ENCODE measurements at places on chromosomes 12 and 14.
A peak's percentile ranks its signal among the peaks of the same experiment; 100 is the strongest.

GRCh38 chr12:130398100-130398848, 60.6 kb downstream of the PIWIL1 start:
- DNase-seq: no peak

- no peak for DNase-seq
Measured at GRCh38 chr12:50751948-50752721, 11.8 kb upstream of the ATF1 start.

DNA sequence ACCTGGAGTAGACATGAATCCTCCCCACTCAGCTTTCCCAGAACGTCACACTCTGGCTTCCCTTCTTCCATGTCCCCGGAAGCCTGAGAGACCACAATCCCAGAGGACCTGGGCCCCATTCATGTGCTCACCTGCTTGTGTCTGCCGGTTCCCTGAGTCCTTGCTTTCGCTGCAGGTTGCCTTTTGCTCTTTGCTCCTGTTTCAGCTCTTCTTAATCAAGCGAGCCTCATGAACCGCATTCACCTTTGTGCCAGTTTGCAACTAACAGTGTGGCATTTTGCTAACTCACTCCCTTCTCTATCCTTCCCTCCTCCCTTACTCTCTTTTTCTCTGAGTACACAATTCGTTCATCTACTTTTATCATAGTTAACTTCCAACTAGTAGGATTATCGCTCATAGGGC, 23.1 kb downstream of the ENTPD5 start:
- no peak for DNase-seq

DNA sequence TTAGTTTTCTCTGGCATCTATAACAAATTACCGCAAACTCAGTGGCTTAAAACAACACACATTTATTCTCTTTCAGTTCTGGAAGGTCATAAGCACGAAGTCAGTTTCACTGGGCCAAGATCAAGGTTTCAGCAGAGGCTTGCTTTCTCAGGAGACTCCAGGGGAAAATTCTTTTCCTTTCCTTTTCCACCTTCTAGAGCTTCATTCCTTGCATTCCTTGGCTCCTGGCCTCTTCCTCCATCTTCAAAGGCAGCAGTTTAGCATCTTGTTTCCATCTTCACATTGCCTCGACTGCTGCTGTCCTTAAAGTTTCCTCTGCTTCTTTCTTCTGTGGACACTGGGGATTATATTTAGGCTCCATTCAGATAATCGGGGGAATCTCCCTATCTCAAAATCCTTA, 106.1 kb downstream of the PDE3A start:
- DNase-seq: no peak

GRCh38 chr14:93645200-93645599, 143.1 kb downstream of the PRIMA1 start:
- DNase-seq: no peak

DNA sequence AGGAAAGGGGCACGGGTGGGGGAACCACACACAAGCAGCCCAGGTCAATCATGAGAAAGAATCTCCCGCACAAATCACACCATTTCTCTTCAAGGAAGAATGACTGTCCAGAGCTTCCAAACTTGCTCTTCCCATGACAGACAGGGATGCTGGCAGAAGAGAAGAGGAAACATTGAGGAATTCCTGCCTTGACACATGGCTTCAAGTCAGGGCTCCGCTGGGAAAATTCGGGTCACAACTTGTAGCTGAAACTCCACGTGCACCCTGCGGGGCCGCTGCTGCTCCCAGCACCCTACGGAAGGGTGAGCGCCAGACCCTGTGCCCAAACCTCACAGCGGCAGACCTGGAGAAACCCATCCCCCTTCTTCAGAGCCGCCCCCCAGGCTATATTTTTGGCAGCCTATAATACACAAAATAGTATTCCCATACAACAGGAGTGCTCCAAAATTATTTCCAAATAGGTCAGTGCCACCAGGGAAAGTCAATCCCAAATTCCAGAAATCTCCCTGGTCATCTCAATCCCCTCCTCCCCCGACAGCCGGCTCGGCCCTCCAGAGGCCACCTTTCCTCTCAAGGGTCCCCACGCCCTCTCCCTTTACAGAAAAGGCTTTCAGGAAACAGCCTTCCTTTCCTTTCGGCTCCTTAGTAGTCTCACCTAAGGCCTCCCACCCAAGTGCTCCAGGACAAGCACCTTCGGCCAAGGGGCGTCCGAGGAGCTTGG, 1.3 kb downstream of the TMEM132D start:
- DNase-seq: no peak

DNA sequence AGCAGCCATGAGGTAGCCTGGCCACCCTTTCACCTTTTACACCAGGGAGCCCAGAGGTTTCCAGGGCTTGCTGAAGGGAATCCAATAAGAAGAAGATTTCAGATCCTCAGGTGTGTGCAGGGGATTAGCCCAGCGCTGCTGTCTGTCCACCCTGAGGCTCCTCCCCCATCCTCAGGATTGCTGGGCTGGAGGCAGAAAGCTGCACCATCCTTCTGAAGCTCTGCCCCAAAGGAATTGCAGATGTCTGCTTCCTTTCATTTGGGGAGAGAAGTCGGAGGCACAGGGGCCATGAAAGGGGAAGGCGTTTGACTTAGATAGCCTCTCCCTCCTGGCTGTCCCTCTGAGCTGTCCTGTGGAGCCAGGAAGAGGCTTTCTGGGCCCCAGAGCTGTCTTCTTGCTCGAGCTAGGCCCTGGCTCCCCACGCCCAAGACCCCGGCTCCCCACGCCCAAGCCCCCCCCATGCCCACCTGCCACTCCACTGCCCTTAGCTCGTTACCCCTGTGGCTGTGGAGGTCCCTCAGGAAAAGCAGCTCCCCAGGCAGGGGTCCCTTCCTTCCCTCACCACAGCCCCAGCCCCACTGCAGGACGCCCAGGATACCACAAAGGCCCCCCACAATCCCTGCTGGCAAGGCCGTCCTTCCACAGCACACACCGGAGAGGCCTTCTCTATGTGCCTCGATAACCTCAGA, 359.0 kb downstream of the CACNA1C start:
- no peak for DNase-seq

- DNase-seq: no peak
Measured at GRCh38 chr12:7023114-7023513, 4.8 kb upstream of the LPCAT3 start.

- DNase-seq: no peak
Measured at GRCh38 chr12:49548822-49549648, 10.2 kb downstream of the KCNH3 start.

GRCh38 chr12:55642669-55643068, 6.0 kb downstream of the OR10P1 start:
- no peak for DNase-seq

DNA sequence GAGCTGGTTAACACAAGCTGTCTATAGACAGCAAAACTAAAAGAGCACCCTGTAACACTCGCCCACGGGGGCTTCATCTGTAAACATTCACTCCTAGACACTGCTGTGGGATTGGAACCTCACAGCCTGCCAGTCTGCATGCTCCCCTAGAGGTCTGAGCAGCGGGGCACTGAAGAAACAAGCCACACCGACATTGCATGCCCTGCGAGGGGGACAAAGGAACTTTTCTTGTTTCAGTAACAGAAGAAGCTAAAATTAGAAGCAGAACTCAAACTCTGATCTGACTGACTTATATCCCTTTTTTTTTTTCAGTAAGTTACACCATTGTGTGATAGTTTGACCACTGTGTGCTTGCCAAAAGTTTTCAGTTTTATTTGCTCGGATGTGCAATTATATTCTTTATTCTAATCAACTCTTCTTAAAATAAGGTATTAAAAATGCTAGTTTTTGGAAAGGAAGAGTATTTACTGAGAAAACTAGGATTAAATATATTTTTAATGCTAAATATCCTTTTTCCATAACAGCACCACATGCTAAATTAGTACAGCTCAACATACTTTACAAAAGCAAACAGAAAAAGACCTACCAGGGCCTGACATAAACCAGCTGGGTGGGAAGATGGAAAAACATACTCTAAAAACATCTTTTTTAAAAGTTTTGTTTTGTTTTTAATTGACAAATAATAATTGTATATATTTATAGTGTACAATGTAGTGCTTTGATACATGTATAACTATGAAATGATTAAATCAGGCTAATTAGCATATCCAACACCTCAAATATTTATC, 100.2 kb downstream of the EPS8 start:
- DNase-seq: no peak

DNA sequence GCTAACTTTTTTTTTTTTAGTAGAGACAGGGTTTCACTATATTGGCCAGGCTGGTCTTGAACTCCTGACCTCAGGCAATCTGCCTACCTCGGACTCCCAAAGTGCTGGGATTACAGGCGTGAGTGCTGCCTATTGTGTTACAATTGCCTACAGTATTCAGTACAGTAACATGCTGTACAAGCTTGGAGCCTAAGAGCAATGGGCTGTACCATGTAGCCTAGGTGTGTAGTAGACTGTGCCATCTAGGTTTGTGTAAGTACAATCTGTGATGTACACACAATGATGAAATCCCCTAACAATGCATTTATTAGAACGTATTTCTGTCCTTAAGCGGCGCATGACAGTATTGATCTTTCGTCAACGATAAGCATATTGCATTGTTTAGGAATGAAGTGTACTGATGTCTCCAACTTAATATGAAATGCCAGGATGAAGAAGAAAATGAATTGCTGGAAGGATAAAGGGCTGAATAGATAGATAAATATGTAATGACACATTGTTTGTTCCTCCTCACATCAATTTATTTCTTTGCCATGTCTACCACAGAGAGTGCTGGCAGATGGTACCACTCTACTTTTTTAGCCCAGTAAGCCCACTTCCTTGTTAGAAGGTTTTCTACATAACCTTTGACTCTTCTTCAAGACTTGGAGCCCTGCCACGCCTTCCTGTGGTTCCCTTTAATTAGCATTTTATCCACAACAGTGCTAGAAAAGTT, 467.5 kb downstream of the VRK1 start:
- no peak for DNase-seq

GRCh38 chr12:30257618-30258017, 438.1 kb downstream of the IPO8 start:
- DNase-seq: peak; percentile 54

- no peak for DNase-seq
Measured at GRCh38 chr12:132513070-132513398, 23.1 kb downstream of the FBRSL1 start.

DNA sequence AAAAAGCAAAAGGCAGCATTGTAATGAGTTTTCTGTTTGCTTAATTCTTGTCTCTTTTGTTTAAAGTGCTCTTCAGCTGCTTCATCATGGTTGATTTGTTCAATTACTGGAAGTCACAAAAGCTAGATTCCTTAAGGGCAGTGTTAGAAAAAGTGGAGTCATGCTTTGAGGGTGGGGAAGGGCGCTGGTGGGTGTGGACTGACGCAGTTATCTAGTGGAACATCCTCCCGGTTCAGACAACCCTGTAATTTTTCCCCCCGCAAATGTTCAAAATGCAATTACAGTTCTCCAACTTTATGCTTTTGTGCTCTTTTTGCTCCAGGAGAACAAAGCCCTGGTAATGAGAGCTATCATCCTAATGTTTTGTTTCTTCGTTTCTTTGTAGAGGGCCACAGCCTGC, 2.1 kb downstream of the AKAP6 start:
- no peak for DNase-seq

DNA sequence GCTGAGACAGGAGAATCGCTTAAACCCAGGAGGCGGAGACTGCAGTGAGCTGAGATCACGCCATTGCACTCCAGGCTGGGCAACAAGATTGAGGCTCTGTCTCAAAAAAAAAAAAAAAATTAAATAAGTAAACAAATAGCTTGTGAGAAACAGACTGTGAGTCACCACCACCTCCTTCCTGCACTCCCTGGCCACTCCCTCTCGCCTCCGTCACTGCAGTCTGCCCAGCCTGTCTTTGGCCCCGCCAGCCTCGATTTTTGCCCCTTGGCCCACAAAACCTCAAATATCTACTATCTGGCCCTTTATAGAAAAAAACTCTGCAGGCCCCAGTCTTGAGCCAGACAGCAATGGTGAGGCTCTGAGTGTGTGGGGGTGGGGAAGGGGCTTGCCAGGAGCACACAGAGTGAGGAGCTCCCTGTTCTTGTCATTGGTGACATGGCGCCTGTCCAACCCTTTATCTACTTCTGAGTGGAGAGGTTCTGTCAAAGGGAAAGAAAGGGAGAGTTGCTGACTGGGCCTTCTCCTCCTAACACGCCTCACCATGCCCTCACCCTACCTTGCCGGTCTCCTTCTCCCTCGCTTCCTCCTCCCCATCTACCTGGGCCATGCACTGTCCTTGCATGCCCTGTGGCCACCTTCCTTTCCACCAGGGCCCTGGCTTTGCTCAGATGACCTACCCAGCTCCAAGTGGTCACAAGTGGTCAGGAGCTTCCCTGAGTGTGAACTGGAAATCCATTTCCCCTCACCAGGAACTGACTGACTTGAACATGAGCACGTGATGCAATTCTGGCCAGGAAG, 22.1 kb downstream of the LGMN start:
- DNase-seq: peak; percentile 63

- DNase-seq: no peak
Measured at GRCh38 chr12:67531051-67531450, 117.5 kb upstream of the DYRK2 start.

GRCh38 chr12:11324426-11324825, 14.2 kb upstream of the PRB4 start:
- no peak for DNase-seq

- DNase-seq: no peak
Measured at GRCh38 chr14:92677955-92678354, 70.5 kb downstream of the LGMN start.

- no peak for DNase-seq
Measured at GRCh38 chr12:76964784-76965571, 86.2 kb upstream of the CSRP2 start.

- no peak for DNase-seq
Measured at GRCh38 chr12:19850346-19851065, 411.2 kb downstream of the AEBP2 start.

DNA sequence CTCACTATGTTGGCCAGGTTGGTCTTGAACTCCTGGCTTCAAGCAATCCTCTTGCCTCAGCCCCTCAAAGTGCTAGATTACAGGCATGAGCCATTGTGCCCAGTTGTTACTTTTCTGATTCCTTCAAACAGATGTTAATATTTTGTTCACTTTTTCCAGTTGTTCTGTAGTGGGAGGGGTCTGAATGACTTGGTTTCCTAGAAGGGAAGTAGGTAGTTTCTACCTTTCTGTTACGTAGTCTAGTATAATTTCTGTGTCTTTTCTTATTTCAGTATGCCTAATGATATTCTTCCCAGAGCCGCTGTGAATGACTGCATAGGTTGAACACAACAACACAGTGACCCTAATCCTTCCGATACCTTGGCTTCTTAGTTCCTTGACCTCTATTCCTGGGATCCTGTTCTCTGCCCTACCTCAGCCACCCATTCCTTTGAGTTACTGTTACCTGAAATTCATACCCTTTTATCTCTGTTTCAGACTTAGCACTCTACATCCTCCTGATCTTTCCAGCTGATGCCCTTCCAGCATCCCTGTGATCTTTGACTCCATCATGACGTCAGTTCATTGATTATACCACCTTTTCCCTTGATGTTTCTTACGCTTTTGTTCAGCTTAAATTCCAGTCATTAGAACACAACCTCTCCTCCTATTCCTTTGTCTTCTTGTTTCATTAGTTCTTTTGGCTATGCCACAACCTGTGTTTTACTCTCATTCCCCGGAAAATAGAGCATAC, 33.3 kb downstream of the RCOR1 start:
- DNase-seq: no peak

- DNase-seq: no peak
Measured at GRCh38 chr12:46442239-46442638, 69.7 kb upstream of the SLC38A2 start.

- DNase-seq: no peak
Measured at GRCh38 chr14:104424406-104425072, 155.0 kb upstream of the C14orf180 start.

- no peak for DNase-seq
Measured at GRCh38 chr12:103207936-103208335, 250.5 kb downstream of the ASCL1 start.

GRCh38 chr12:20451761-20452160, 83.4 kb downstream of the PDE3A start:
- peak; percentile 46 for DNase-seq

All from T1000 (cell line).